Left kidney (tissue), 8 donors: ENCODE measurements at places on chromosomes 3 and 15. TPM values are rescaled to one million over a fixed set of nuclear protein-coding genes. Genes with fewer than 3 reads are reported as not detected.
A peak's percentile ranks its signal among the peaks of the same experiment; 100 is the strongest.

Gene MUSTN1
- polyA plus RNA-seq: 0.38 TPM

Gene CDHR4
- polyA plus RNA-seq: 0.28 TPM

Gene GPR87
- polyA plus RNA-seq: not detected

Gene STRIT1
- polyA plus RNA-seq: 1.5 TPM

Gene DNAH12
- polyA plus RNA-seq: 3.0 TPM

Gene LMLN
- polyA plus RNA-seq: 13.8 TPM

Gene SLC12A8
- 7.7 TPM for polyA plus RNA-seq

Gene DPPA2
- polyA plus RNA-seq: 1.0 TPM

GRCh38 chr15:50890751-50891150, 17.7 kb upstream of the AP4E1 start:
- DNase-seq: no peak

DNA sequence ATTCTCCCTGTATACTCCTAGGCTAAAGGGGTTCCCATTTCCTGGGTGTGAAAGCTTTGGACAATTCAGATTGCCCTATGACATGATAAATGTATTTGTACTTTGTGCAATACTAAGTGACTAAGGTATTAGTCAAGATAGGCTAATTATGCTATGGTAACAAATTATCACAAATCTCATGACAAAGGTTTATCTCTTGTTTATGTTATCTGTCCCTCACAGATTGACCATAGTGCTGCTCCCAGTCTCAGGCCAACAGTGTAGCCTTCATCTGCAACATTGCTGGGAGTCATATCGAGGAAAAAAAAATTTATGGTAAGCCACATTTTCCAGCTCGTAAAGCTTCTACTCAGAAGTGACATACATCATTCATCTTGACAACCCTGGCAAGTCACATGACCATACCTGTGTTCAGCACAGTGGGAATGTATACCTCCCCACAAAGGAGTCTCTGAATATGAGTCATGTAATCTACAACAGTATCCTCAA, 346.2 kb downstream of the IGSF11 start:
- no peak for DNase-seq

GRCh38 chr3:17431484-17432045, 310.9 kb downstream of the TBC1D5 start:
- DNase-seq: no peak

GRCh38 chr15:36884936-36885635, 215.3 kb downstream of the MEIS2 start:
- no peak for DNase-seq

DNA sequence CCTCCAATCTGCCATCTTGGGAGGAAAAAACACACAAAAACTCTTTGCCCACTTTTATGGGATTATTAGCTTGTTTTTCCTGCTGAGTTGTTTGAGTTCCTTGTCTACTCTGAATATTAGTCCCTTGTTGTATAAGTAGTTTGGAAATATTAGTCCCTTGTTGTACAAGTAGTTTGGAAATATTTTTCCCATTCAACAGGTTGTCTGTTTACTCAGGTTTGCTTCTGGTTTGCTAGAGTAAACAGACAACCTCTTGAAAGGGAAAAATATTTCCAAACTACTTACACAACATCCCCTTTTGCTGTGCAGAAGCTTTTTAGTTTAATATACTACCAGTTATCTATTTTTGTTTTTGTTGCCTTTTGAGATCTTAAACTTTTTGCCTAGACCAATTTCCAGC, 193.3 kb upstream of the MANF start:
- DNase-seq: no peak

GRCh38 chr15:72155635-72156616, 37.7 kb downstream of the SENP8 start:
- peak; percentile 93 for DNase-seq

DNA sequence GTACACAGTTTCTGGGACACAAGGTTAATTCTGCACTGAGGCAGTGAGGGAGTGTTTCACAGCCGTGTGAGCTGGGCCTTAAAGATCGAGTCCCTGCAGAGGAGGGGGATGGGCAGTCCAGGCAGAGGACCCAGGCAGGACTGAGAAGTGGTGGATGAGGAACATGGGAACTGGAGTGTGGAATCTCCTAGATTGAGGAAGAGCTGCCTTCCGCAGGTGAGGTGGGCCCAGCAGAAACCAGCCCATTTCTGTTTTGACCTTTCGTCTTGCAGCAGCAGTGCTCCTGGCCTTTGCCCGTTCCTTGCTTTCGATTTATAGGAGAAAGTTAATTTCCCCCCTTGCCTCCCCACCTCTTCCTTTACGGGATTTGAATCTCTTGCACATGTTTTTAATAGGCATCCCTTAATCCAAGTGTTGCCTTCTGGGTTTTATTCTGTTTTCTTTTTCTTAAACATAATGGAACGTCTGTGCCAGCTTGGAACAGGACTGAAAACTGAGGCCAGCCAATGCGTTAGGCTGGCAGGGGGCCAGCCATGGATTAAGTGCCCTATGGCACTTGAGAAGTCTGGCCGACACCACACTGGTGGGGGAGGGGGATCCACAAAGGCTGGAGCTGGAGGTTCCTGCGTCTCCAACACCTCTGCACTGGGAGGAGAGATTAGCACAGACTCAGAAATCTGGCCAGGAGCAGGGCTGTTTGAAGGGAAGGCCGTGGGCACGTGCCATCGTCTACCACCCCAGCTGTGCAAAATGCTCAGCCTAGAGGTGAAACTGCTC, 78.1 kb downstream of the AAGAB start:
- no peak for DNase-seq
